HTR-8/SVneo (cell line): ENCODE measurements at places on chromosomes 1 and 21.

GRCh38 chr1:99537886-99538617, 107.9 kb upstream of the PALMD start:
- DNase-seq, result no peak

DNA sequence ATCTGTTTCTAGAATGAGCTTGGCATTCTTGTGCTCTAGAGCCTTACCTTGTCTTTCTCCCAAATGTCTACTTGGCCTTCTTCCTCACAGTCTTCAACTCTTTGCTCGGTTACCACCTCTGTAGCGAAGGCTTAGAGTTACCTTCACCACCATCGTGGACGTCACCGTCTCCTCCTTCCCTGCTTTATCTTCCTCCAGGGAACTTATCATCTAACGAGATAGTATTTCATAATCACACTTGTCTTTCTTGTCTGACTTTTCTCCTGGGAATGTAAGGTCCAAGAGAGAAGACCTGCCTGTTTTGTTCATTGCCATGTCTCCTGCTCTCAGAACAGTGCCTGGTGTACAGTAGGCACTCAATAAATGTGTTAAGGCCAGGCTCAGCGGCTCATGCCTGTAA, 115.6 kb downstream of the GREM2 start:
- no peak for DNase-seq

GRCh38 chr21:39527664-39528381, 76.1 kb downstream of the SH3BGR start:
- no peak for DNase-seq

- no peak for DNase-seq
Observed at GRCh38 chr1:156961709-156962108, 41.3 kb downstream of the LRRC71 start.
